ENCODE measurements at places on chromosomes 13 and 19. TPM values are rescaled to one million over a fixed set of nuclear protein-coding genes. Genes with fewer than 3 reads are reported as not detected.

THSD8 gene
- not detected for total RNA-seq

MEIOSIN gene
- total RNA-seq: not detected

PSG7 gene
- total RNA-seq: 0.16 TPM

B3GNT3 gene
- not detected for total RNA-seq

CKAP2 gene
- total RNA-seq: 9.7 TPM

C19orf85 gene
- total RNA-seq: not detected

ZNF90 gene
- 1.1 TPM for total RNA-seq

DNAAF3 gene
- 0.24 TPM for total RNA-seq

ATG4D gene
- 13.3 TPM for total RNA-seq

CRX gene
- total RNA-seq: not detected

LAIR1 gene
- total RNA-seq: not detected

ZIC5 gene
- total RNA-seq: not detected

TTYH1 gene
- total RNA-seq: not detected

SPTBN4 gene
- 2.3 TPM for total RNA-seq

FFAR2 gene
- not detected for total RNA-seq

UNC13A gene
- total RNA-seq: 0.16 TPM

TMEM147 gene
- total RNA-seq: 51.9 TPM

SIGLEC11 gene
- total RNA-seq: not detected

LENG1 gene
- total RNA-seq: 3.2 TPM

Measured in hair follicle dermal papilla cell (primary cell).